ENCODE measurements at places on chromosomes 5 and 9. TPM values are rescaled to one million over a fixed set of nuclear protein-coding genes. Genes with fewer than 3 reads are reported as not detected.
A peak's percentile ranks its signal among the peaks of the same experiment; 100 is the strongest.

TRIM36 gene
- polyA plus RNA-seq, result 19.6 TPM

PCDHB11 gene
- 0.31 TPM for polyA plus RNA-seq

TRIM7 gene
- 0.22 TPM for polyA plus RNA-seq

ARL10 gene
- polyA plus RNA-seq, result 2.6 TPM

UNC5A gene
- 50.6 TPM for polyA plus RNA-seq

ZMAT2 gene
- 125 TPM for polyA plus RNA-seq

DPP7 gene
- polyA plus RNA-seq, result 107 TPM

ZSWIM6 gene
- 11.0 TPM for polyA plus RNA-seq

MED10 gene
- 34.8 TPM for polyA plus RNA-seq

LHX3 gene
- 1.6 TPM for polyA plus RNA-seq

RASGRF2 gene
- 5.7 TPM for polyA plus RNA-seq

- DNase-seq, result no peak
These were observed 9.5 kb downstream of the CDH18 start for GRCh38 chr5:19978476-19978875.

DNA sequence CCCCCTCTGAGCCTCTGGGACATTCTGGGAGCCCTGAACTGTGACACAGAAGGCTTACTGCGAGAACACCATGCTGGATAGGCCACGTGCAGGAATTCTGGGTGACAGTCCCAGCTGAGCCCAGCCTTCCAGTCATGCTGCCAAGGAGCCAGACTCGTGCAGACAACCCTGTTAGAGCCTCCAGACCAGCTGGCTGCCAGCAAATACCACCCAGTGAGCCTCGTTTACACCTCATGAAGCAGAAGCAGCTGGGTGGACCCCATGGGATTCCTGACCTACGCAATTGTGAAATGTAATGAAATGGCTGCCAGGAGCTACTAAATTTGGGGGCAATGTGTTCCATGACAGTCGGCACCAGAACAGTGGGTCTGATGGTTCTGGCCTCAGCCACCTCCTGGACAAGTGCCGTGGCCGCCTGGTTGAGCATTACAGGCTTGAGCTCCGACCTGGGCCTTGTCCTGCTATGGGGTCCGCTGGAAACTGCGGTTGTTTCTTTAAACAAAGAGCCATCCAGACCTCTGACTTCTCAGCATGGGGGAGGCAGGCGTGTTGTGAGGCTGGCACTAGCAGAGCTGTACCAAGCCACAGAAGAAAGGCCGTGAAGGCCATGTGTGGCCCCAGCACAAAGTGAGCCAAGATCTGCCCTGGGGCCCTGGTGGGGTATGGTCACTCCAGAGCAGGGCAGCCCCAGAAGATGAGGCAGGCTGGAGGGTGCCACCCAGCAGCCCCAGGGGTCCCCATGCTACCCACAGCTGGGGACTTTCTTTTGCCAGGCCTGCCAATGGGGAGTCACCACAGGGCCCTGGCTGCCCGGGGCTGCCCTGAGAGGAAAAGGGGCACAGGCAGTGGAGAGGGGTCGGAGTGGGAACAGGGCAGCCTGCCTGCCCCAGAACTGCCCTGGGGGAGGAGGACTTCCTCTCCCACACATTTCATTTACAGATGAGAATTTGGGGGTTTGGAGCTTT, 19.3 kb upstream of the RXRA start:
- peak; percentile 76 for DNase-seq

DNA sequence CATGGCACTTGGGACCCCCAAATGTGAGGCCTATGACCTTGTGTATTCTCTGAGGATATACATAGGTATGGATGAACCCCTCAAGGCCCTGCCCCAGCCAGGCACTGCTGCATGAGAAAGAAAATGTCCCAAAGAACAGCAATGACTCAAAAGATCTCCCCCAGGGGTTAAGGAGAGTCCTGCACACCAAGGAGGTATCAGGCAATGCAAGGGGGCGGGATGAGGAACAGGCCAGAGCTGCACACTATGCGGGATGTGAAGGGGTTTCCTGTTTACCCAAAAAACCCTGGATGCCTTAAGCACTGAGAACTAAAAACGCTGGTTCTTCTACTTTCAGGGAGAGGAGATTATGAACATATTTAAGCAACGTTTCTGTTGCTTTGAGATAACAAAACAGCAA, 3.4 kb downstream of the RAPGEF1 start:
- no peak for DNase-seq

DNA sequence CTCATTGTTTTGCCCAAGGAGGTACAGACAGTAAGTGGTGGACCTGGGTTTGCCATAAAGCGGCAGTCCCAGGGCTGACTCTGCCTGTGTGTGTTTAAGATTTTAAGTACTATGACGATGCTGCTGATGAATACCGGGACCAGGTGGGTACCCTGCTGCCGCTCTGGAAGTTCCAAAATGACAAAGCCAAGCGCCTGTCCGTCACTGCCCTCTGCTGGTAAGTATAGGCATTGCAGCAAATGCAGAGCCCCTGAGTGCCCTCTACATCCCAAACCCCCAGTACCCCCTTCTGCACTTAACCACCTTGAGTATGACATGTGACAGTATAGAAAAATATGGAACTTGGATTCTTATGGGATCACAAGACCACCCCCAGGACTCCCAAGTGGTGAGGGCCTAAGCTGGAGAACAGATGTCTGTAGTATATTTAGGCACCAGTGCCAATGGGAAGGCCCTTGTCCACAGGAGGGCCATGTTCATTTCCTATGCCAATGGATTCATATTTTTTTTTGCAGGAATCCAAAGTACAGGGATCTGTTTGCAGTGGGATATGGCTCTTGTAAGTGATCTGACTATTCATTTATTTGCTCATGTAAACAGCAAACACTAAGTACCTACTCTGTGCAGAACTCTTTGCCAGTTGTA, 22.0 kb downstream of the ENHO start:
- DNase-seq, result peak; percentile 87

DNA sequence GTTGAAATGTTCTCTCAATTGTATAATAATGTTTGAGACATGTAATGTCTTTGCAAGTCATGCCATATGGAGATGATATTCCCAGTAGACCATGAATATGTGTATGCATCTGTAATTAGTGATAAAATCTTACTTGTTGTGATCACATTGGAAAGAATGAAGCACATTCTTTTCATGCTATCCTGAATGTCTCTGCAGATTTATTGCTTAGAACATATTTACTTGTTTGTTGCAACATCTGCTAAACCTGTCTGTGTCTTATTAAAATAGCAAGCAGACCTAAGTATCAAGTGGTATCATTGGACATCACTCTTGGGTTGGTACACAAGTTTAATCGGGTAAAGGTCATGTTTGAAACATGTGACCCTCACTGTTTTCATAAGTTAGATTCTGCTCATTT, 265.5 kb upstream of the CD180 start:
- peak; percentile 2 for DNase-seq

DNA sequence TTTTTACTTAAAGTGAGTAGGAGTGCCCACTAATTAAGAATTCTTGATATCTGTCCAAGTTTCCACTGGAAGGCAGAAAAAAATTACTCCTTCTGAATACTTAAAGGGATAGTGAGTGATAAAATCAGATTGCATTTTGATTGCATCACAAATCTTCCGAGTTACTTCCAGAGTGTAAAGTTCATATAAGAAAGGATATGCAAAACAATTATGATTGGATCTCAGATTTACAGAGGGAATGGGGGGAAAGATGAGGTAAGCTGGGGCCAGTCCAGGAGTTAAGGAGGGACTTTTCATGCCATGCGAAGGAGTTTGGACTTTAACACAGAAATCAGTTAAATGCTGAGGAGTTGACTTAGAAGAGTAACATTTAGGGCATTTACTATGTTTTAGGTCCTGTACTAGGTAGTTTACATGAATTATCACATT, 9.3 kb upstream of the RNF145 start:
- no peak for DNase-seq

- no peak for DNase-seq
These were observed 95.9 kb upstream of the FBN2 start for GRCh38 chr5:128633901-128634300.

GRCh38 chr9:19136129-19136528, 8.8 kb upstream of the PLIN2 start:
- DNase-seq, result no peak

DNA sequence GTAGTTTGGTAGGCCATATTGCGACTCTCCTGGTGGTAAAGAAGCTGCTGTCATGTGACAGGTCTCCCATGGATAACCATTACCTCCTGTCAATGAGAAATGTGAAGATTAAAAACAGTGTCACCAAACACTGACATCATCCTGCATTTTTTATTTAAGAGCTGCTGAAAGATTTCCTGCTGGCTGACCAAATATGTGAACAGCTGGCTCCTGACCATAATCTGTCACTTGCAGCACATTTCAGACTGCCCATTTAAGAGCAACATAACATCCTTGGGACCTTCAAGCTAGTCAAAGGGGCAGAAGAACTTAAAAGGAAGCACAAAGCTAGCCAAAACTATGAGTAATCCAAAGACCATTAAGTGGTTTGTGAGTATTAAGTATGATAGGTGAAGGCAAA, 288.0 kb downstream of the IZUMO3 start:
- peak; percentile 73 for DNase-seq

DNA sequence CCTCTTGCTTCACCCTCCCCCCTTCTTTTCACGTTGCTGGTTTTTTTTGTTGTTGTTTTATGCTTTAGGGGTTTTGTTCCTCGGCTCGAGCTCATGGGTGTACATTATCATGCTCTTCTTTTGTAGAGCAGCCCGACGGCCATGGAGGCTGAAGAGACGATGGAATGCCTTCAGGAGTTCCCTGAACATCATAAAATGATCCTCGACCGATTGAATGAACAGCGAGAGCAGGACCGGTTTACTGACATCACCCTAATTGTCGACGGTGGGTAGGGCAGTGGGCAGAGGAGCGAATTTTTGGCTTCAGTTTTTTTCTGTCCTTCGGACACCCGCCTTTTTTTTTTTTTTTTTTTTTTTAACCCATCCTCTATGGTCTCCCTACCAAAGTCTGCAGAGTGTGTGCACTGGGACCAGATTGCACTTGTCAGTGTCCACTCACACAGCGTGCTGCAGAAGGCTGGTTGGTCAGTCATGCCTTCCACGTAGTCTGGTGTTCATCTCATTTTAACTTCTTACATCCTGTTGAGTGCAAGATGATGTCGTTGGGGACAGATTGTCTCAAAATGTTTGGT, 1.3 kb downstream of the ZNF131 start:
- DNase-seq, result peak; percentile 64

GRCh38 chr9:99050924-99051323, 54.0 kb upstream of the TGFBR1 start:
- no peak for DNase-seq

GRCh38 chr9:137031904-137032640, at the start of gene FUT7:
FUT7 (minus strand) TSS chr9:137032088; CDS start chr9:137031991, 97 bp downstream.
- no peak for DNase-seq

DNA sequence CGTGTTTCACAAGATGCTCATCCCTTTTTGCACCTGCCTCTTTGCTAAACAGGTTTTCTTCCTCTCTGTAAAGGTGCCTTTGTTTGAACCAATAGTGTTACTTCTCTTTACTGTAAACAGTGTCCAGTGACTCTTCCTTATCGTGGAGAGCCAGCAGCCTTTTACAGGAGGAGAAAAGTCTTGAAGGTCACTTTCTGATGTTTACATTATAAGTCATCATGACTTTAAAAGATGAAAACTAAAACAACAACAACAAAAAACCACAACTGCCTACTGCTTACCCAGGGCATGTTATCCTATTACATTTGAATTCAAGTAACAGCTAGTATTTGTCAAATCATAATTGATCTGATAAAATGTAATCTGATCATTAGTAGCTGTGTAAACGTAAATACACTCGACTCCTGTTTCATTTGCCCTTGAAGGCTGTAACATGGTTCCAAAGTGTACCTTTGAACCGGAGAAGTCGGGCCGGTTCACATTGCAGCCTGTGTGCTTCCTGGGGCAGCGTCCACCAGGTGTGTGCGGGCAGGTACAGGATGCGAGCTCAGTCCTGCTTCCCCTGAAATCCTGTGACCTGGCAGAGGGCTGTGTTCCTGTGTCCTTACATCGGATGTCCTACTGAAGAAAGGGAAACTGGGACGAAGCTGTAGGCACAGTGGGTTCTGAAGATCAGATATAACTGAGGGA, 118.1 kb downstream of the C9orf152 start:
- no peak for DNase-seq

- peak; percentile 88 for DNase-seq
These were observed 463.5 kb upstream of the RGMB start for GRCh38 chr5:98309785-98310598.

GRCh38 chr9:36023260-36024048, 13.3 kb upstream of the RECK start:
- peak; percentile 88 for DNase-seq

DNA sequence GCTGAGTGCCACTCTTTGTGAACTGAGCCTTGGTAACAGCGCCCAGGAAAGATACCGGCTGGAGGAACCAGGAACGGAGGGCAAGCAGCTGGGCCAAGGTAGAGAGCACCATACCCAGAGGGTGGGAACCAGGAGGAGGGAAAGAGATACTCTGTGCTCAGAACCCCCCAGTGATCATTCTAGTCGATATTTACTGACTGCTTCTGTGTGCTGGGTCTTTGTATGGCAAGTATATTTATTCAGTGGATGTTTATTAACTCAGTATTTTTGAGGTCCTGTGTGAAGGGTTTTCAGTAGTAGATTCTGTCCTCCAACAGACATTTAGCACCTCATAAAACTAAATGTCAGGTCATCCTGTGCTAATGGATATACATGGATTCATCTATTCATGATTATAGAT, 62.3 kb upstream of the RARS1 start:
- no peak for DNase-seq

GRCh38 chr5:50420343-50420935, 20.6 kb downstream of the EMB start:
- no peak for DNase-seq

DNA sequence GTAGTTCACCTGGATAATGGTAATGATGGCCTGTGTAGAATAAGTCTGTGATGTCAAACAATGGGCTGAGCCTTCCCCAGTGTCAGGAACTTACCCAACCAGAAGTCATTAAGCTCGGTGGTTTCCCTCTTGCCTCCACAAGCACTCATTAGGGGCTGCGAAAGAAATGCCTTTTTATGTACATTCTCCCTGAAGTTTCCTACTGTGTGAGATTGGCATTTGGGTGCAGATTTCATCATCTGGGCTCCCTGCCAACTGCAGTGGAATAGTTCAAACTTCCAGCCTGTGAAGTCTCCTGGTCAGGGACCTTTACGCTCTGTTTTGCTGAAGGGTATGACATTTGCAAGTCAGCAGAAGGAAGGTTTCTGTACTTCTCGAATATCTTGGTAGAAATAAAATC, 41.6 kb upstream of the TMEM215 start:
- DNase-seq, result no peak

GRCh38 chr5:119631660-119632059, 2.3 kb downstream of the FAM170A start:
- DNase-seq, result no peak

GRCh38 chr9:78918976-78919375, 622.1 kb downstream of the PSAT1 start:
- no peak for DNase-seq

- DNase-seq, result no peak
These were observed 122.9 kb downstream of the MACROH2A1 start for GRCh38 chr5:135276151-135276550.

GRCh38 chr9:69476797-69477196, 151.8 kb downstream of the ENTREP1 start:
- DNase-seq, result no peak

- DNase-seq, result no peak
These were observed 18.8 kb downstream of the FBXL7 start for GRCh38 chr5:15518786-15519185.
